Brain pericyte (primary cell): ENCODE measurements at places on chromosomes 4 and X.

GRCh38 chr4:159547645-159548308, 444.9 kb downstream of the RAPGEF2 start:
- DNase-seq = no peak

- DNase-seq = no peak
Observed at GRCh38 chrX:37818031-37818430, 29.3 kb downstream of the DYNLT3 start.

DNA sequence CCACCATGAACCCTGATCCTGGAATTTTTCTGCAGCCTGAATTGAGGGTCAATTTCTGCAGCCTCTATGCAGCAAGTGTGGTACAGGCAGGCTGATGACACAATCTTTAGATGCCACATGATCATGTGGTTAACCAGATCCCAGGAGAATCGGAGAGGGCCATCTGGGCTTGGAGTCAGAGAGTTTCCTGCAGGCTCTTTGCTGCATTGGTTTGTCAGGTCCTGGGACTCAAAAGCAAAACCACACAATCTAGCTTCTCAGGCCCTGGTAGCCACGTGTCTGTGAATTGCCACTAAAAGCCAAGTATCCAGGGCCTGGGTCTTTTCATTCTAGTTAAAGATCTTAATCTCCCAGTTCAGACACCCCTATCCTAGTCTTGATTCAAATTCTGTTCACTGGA, 464.5 kb downstream of the BCOR start:
- DNase-seq = no peak

DNA sequence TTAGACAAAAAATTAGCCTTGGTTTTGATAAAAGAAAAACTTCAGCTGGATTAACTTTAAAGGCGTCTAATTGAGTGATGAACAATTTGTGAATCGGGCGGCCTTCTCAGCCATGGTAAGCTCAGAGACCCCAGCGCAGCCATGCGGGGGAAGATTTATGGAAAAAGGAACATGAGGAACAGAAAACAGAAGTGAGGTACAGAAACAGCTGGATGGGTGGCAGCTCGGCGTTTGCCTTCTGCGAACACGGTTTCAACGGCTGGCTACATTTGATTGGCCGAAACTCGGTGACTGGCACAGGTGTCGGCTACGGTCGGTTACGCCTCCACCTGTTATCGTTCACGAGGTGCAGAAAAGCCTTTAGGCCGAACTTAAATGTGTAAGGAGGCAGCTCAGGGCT, 401.4 kb upstream of the FAT1 start:
- DNase-seq = no peak

DNA sequence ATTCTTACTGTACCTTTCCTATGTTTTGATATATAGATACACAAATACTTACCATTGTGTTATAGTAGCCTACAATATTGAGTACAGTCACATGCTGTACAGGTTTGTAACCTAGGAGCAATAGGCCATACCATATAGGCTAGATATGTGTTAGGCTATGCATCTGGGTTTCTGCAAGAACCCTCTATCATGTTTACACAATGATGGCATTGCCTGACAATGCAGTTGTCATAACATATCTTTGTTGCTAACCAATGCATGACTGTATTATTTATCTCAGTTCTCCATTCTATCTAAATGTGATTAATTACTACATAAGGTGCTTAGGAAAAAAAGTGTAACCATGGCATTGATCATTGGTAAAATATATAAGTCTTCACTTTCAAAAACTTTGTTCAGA, 10.0 kb upstream of the SPCS3 start:
- DNase-seq = no peak

DNA sequence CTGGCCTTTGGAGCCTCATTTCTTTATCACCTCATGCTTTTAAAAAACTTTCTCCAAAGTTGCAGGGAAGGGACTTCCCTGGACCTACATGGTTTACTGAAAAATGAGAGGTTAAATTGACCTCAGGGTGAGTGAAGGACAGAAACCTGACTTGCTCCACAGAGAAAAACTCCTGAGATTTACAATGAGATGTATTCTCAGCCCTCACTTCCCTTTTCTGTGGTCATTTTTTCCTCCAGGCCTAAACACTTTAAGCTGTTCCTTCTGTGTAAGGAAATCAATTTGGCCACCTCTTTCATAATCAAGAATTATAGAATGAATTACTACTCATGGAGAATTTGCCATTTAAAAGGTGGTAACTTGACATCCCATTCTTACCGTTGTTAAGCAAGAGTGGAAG, 77.9 kb downstream of the HPGD start:
- no peak for DNase-seq

DNA sequence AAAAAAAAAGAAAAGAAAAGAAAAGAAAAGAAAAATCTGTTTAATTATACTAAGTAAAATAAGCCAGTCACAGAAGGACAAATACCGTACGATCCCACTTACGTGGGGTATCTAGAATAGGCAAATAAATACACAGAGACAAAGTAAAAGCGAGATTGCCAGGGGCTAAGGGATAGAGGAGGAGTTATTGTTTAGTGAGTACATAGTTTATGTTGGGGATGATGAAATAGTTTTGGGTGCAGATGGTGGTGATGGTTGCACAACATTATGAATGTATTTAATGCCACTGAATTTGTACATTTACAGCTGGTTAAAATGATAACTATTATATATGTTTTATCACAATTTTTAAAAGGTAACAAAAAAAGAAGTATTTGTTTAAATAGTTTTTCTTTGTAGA, 7.1 kb downstream of the CA5B start:
- DNase-seq = no peak

- DNase-seq = no peak
Observed at GRCh38 chr4:162683659-162684370, 482.9 kb downstream of the NAF1 start.

- no peak for DNase-seq
Observed at GRCh38 chrX:111445485-111445884, 33.5 kb upstream of the DCX start.

DNA sequence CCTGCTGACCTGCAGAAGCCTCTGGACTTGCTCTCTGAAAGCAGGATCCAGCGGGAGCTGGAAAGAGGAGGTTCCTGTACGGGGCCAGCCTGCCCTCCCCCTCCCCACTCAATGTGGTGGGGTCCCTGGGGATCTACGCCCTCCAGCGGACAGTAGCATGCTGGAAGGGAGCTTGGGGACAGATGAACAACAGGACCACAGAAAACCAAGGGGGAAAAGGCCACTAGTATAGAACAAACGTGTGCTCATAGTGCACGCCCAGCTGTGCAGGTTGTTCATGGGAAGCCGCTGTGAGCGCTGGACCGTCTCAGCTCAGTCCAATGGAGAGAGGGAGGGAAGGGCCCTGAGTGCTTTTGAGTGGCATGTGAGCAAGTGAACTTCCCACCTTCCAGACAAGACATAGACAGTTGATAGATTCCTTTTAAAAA, 15.8 kb downstream of the HMX1 start:
- no peak for DNase-seq

DNA sequence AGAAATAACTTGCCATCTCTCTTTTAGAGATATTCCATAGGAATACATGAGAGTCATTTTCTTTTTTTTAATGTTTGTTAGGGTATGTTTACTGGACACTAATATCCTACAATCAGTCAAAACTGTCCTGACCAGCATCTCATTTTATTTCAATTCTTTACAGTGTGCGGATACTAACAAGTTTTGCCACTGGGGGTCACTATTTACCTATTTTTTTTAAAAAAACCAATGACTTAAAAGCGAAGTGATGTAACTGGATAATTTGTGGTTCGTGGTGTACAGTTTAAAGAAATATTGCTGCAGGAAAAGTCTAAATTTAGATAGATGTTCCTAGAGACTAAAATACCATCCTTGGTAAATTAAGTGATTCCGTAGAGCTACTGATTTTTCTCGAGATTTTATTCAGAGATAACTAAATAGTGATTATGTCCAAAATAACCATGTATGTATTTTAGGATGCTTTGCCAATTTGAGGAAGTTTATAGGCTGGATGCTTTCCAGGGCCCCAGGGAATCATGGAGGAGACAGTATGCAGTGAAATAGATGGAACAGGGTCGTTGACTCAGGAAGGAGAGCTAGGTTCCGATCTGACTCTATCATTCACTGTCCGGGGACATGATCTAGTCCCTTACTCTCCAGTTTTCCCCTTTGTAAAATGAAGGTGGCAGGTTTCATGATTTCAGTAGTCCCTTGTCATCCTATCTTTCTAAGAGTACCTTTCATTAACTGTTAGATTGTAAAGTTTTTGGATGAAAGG, 34.0 kb upstream of the GNPDA2 start:
- no peak for DNase-seq

GRCh38 chr4:38625508-38625907, 38.5 kb upstream of the KLF3 start:
- no peak for DNase-seq

GRCh38 chr4:76981644-76982043, 32.1 kb downstream of the SEPTIN11 start:
- DNase-seq = no peak

- no peak for DNase-seq
Observed at GRCh38 chr4:129623233-129623875, 527.4 kb downstream of the C4orf33 start.

GRCh38 chr4:147769386-147769785, 37.5 kb downstream of the ARHGAP10 start:
- no peak for DNase-seq

DNA sequence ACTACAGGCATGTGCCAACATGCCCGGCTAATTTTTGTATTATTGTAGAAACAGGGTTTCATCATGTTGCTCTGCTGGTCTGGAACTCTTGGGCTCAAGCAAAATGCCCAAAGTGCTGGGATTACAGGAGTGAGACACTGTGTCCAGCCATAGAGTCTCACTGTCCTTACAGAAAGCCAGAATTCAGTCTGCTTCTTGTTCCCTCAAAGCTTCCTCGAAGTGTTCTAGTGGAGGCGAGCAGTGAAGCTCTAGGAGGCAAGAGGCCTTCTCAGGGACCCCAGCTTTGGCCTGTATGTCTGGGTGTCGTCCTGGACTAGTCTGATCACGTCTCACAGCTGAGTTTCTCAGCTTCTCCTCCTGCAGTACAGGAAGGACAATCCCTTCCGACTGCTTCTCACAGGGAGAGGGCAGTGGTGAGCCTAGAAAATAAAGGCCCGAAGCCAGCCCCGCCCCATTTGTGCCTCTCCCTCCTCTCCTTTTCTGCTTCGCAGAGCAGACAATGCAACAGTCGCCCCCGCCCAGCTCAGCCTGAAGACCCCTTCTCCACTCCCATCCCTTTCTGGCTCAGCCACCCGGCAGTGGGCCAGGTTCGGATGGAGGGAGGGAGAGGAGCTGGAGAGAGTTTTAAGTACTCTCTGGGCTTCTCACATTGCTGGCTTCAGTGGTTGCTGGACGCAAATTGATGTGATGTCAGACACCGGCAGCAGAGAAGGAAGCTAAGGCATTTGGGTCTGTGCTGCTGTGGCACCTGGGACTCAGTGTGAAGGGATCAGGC, 11.1 kb upstream of the FAM3A start:
- DNase-seq = no peak

DNA sequence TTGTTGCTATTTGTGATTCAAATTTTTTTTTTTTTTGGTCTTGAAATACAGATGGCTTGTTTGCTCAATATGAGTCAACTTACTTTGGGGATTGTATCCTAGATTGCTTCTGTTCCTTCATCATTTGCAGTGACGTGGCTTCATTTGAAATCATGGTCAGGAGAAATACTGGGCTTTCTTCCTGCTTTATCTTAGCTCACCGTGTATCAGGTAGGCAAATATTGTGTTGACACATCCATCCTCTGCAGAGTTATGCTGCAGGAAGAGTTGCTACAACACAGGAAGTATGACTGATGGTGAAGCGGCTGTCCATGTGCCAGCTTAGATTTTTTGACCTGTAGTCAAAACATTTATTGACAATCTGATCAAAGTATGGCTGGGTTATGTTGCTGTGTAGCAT, 232.2 kb downstream of the C4orf33 start:
- no peak for DNase-seq

DNA sequence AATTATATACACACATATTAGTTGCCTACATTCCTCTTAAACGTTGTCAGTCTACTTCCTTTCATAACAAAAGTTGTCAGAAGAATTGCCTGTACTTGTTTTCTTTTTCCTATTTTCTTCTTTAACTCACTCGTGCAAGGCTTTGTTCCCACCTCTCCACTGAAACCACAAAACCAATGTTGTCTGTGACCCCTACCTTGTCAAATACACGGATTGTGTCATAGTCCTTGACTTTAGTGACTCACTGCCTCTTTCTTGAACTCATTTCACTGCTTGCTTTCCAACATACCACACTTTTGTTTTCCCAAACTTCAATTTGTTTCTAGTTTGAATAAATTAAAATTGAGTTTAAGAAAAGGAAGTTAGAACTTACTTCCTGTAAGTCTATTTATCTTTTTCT, 283.9 kb upstream of the AGA start:
- no peak for DNase-seq

- peak; percentile 25 for DNase-seq
Observed at GRCh38 chr4:125368146-125368545, 53.4 kb downstream of the FAT4 start.

GRCh38 chr4:2942532-2943363, 20.5 kb downstream of the NOP14 start:
- DNase-seq = no peak
